ENCODE measurements at places on chromosomes 4 and X.

DNA sequence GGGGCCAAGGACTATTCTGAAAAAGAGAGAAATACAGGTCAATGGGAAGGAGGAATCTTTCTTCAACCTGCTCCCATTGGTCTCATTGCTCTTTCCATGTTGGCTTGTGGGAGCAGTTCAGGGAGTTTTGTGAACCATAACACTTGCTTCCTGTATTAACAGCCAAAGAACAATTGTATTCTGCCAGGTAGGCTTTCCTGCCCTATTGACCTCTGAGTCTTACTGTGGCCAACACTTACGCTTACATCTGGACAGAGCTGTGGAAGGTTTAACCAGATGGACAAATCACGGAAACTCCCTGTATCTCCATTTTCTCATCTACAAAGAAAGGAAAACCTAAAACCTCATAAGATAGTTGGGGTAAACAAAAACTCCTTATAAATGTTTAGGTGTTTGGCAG is 30.7 kb downstream of the MID1IP1 start:
- DNase-seq: no peak

DNA sequence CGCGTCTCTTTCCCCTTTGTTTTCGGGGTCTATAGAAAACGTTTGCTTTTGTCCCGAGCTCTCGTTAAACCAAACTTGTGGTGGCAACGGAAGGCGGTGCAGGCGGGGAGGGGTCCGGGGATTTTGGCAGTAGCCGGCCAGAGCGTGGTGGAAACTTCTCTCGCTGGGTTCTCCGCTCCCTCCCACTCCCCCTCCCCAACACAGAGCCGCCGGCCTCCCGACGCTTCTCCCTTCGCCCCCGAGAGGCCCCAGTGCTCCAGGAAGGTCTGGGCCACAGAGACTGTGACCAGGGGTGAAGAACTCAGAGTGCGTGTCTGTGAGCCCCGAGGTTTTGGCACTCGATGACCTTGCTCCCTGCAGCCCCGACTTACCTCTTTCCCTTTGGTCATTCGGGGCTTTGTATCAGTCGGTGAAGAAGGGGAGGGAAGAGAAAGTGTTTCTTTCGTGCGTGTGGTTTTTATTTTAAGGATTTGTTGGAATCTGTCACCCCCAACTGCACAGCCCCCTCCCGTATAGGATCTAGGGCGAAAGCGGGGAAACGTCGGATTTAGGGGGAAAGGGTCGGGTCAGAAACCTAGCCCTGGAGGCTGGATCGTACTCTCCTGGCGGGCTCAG is 9.0 kb upstream of the BCOR start:
- DNase-seq: no peak

DNA sequence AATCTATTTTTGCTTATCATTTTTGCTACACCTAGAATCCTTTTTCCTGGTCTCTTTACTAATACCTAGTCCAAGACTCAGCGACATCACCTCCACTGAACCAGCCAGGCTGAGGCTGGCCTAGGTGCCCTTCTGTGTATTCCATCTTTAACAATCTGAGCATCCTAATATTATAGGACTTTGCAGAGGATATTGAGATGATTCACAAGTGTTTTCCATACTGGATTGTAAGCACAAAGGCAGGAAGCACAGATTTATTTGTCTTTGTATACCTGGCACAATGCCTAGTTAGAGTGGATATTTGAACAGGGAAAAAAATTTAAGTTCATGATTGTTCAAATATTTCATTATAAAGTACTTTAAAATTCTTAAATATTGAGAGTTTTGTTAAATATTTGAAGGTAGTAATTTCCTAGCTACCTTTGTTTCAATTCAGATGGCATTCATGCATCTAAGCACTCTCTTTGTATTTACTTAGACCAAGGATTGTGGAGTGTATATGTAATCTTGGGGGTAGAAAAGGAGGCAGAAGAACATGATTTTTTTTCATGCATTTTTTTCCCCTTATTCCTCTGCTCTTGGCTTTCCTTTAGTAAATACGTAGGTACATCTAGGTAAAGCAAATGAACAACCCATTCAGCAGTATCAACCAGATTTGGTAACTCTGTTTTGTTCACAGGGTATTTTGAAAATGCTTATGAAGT is 18.4 kb downstream of the SMARCA5 start:
- DNase-seq: no peak

DNA sequence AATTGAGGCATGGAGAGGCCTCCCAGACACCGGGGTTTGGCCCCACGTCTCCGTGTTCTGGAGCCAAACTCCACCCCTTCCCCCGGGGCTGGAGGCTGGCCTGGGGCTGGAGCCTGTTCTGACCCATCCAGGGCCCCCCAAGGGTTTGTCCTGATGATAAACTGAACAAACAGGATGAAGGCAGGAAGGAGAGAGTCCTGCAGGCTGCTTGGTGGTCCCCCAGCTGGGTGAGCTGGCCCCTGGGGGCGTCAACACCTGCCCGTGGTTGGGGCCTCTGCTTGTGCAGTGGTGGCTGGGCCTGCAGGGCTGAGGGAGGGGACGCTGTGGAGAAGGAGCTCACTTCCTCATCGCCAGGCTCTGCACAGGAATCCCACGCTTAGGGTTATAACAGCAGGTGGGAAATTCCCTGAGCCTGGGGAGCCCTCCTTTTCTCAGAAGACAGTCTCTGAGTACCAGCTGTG is 2.3 kb downstream of the SH3TC1 start:
- no peak for DNase-seq

GRCh38 chr4:141109983-141110382 is 23.3 kb downstream of the RNF150 start:
- DNase-seq: no peak

GRCh38 chrX:4825550-4825949 is 1112.1 kb upstream of the PRKX start:
- DNase-seq: no peak

- DNase-seq: no peak
Measured at GRCh38 chrX:150482537-150483206, 85.7 kb upstream of the MTM1 start.

- no peak for DNase-seq
Measured at GRCh38 chr4:68494688-68495087, 47.4 kb downstream of the TMPRSS11E start.

DNA sequence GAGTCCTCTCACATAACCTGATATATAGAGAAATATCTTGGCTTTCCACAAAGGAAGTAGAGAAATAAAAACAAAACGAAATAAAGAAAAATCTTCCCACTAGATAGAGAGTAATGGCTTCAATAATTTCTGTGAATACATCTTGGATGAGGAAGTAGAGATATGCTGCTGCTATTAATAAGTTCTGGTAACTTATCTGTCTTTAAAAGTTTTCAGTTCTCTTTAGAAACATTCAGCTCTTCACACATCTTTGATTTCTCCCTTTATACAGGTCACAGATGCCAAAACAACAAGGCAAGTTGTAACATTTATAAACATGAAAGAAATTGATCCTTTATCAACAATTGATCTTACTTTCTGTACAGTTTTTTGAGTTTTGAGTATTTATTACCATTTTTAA is 615.8 kb downstream of the TRAM1L1 start:
- DNase-seq: no peak
